Activated CD4-positive, alpha-beta T cell treated with anti-CD3 and anti-CD28 coated beads, Interleukin-2, amount 50 U/mL, for 48 hours (primary cell): ENCODE measurements at places on chromosomes 12 and 14.

GRCh38 chr12:67804168-67804567 is 155.6 kb downstream of the DYRK2 start:
- DNase-seq: peak; percentile 46

- DNase-seq: no peak
These were observed 85.8 kb upstream of the TSPAN11 start for GRCh38 chr12:30840715-30841114.

DNA sequence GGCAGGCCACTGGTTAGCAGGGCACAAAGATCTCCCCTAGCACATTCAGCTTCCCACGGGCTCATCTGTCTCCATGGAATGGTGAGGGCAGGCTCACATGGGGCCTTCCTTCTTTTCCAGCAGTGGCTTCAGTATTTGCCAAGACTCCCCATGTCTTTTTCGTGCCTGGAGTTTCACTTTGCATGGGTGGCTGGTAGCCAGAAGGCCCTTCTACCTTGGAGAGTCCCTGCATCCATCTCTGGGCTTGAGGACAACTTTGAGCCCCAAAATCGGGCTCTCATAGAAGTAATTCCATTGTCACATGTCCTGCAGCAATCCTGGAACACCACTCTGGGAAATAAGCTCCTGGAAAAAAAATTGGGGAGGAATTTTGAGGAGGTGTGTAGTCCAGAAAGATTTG is 42.1 kb downstream of the NFKBIA start:
- no peak for DNase-seq

DNA sequence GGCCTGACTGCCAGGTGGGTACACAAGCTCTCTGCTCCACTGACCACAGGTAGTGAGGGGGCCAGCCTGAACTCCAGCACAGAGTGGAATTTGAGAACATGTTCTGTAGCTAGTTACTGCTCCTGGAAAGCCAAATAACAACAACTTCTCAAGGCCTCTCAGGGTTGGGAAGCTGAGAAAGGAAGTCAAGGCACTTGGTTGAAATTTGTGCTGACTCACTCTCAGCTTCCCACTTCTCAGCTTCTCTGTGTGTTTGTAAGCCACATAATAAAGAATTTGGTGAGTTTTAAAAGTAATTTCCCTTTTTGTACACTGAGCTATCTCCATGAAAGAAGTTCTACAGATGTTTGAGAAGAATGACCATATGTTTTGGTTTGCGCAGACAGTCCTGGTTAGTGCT is 234.9 kb downstream of the KTN1 start:
- no peak for DNase-seq

GRCh38 chr12:10540776-10541205 is 35.1 kb downstream of the EIF2S3B start:
- DNase-seq: no peak

DNA sequence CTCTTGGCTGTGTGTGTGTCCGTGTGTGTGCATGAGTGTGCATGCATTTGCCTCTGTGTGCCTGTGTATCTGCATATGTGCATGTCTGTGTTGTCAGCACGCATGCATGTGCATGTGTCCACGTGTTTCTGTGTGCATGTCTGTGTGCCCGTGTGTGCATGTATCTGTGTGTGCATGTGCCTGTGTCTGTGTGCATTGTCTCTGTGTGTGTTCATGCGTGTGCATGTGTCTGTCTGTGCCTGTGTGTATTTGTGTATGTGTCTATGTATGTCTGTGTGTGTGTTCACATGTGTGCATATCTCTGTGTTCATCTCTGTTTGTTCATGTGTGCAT is 1.1 kb upstream of the GALNT9 start:
- no peak for DNase-seq

DNA sequence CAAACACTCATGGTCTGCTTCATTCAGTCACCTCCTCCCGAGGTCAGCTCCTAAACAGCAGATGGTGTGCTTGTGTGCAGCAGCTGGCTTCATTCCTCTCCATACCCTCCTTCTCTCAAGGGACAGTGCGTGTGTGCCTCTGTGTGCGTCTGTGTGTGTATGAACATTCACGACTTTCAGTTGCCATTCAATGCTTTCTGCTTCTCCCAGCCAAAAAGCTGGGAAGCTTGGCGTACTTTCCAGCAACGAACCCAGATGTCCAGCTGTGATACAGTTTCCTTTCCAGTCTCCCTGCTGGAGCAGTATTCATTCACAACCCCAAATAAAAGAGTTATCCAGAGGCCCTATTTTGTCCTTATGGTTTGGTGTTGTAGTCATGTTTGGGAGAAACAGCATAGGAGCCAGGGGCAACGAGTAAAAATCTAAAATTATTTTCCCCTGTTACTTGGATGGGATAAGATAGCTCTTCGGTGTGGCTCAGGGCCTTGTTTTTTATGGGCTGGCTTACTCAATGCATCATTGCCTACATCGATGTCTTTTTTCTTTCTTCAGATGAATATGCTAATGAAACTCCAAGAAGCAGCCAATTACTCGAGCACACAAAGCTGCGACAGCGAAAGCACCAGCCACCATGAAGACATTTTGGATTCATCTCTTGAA is 379.3 kb downstream of the NAV3 start:
- DNase-seq: no peak

DNA sequence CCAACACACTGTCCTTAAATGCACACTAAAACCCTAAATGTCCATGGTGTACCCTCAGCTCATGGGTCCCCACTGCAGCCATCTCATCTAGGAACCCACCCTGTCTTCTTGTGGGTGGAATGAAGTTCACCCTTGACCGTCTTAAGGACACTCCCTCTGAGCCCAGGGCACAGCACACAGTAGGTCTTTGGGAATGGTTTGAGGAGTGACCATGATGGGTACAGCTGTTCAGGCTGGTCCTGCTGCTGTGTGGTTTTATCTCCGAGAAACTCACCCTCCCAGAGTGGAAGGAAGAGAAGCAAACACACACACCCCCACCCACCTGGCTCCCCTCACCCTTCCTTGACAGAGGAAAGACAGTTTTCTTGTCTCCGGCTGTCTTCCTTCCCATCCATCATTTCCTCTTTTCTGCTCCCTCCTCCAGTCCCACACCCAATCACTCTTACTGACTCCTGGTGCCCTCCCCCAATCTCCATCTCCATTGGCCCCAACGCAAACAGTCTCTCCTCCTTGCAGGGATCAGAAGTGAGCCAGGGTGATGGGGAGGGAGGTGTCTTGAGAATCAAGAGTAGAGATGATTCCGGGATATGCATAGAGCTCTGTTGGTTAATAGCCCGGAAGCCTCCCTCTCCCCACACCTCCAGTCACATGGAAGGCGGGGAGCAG is 105.9 kb upstream of the LHX5 start:
- no peak for DNase-seq

- DNase-seq: no peak
These were observed 5.0 kb upstream of the CCND2 start for GRCh38 chr12:4268329-4269181.

- no peak for DNase-seq
These were observed 8.0 kb downstream of the GLIPR1 start for GRCh38 chr12:75488553-75488952.

DNA sequence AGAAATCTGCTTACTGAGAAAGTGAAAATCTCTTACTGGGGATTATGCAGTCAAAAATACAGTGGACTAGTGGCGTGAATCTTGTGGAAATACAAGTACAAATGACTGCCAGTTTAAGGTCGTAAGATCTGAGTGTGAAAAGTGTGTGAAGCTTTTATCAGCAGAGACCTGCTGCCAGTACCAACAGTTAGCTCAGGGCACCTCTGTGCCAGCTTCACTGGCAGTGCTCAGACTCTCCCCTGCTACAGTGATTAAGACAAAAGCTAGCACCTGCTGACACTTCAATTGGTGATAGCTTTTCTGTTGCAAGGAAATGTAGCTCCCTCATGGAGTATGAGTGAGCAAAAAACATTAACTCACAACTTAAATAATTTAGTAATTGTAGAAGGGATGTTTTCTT is 185.1 kb downstream of the ANO6 start:
- no peak for DNase-seq

GRCh38 chr12:110776410-110776809 is 33.7 kb upstream of the PPP1CC start:
- DNase-seq: peak; percentile 77

- DNase-seq: no peak
These were observed 15.4 kb downstream of the SYNE2 start for GRCh38 chr14:63867933-63868921.

- no peak for DNase-seq
These were observed 12.8 kb upstream of the PRKD1 start for GRCh38 chr14:29940482-29940881.

GRCh38 chr12:53952335-53952694 is 2.4 kb upstream of the HOXC12 start:
- no peak for DNase-seq

DNA sequence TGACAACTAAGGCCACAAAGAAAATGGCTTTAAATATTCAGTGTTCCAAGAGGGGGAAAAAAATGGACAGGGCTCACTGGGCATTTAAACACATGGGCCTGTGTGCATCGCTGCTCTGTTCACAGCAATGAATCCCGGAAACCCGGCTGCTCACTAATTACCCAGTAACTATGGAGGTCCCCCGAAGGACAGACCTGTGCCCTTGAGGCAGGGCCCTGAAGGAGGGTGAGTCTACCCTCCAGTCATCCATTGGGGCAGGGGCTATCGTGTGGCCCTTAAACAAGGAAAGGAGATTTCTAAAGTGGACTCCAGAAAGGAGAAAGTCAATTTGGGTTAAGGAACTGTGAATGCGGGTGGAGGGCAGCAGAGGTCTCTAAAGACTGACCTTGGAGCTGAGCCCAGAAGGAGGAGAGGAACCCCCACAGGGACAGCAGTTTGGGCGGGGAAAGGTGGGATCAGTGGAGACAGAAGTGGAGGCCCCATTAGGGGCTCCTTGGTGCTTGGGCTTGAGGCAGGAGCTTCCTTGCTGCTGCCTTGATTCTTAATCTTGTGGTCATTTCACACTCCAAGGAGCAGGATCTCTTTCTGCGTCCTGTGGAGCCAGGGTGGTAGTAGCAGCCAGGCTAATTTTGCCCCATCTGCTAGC is 1.4 kb upstream of the CLMN start:
- DNase-seq: no peak

- no peak for DNase-seq
These were observed 3.3 kb downstream of the CNOT2 start for GRCh38 chr12:70246580-70246979.

- no peak for DNase-seq
These were observed 59.6 kb downstream of the FIGNL2 start for GRCh38 chr12:51788876-51789275.

DNA sequence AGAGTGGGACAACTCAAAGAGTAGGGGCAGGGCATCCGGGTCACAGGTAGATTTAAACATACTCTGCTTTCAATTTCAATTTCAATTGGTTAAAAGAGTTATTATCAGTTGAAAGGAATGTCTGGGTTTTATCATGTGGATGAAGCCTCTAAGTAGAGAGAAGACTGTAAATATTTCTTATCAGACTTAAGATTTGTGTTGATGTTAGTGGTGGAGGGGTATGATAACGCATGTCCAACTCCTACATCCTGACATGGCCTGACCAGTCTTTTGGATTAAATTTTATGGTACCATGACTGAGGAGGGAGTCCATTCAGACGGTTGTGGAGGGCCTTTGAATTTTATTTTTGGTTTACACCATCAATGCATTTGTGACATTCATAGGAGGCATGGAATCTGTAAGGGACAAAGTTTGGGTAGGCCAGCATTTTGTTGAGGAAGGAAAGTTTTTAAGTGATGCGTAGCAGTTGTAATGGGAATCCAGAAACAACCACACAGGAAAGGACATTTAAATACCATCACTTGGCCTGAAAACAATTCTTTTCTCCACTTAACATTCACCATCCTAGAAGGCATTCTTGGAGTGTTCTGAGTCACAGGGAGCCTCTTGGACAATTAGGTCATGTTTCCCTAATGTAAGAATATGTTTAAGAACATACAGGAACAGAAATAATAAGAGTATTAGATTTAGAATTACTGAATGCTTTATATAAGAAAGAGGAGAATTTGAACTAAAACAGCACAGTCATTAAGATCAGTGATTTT is 371.9 kb downstream of the ATP23 start:
- no peak for DNase-seq

- DNase-seq: no peak
These were observed 28.4 kb downstream of the DGLUCY start for GRCh38 chr14:91142214-91142668.

GRCh38 chr12:12835378-12836146 is 22.4 kb downstream of the DDX47 start:
- no peak for DNase-seq

- DNase-seq: no peak
These were observed 147.9 kb upstream of the NCOR2 start for GRCh38 chr12:124715121-124715990.

DNA sequence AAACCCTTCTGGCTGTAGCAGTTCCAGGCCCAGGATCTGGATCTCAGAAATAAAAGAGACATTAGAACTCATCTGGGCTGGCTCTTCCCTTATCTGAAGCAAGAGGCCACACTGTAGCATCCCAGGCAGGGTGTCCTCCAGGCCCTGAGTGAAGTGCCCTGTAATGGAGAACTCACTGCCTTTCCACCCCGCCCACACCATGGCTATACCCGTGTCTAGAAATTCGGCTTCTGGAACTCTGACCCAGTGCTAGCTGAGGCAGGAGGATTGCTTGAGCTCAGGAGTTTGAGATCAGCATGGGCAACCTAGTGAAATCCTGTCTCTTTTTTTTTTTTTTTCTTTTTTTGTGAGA is 23.5 kb upstream of the PLEKHG3 start:
- DNase-seq: no peak
